Neuronal stem cell (in vitro differentiated cells): ENCODE measurements at places on chromosomes 5 and 9.
A peak's percentile ranks its signal among the peaks of the same experiment; 100 is the strongest.

DNA sequence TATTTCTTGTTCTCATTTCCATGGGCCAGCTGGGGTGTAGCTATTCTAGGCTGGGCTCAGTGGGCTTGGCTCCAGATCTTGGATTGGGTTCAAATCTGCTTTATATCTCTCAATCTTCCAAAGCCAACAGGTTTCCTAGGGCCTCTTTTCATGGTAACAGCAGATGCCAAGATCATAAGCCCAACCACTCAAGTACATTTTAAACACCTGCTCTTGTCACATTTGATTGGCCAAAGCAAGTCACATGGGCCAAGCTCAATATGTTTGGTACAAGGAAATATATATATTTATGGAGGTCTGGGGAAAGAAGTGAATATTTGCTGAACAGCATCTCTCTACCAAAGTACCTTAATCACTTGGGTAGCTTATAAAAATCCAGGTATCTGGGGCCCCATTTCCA, 49.5 kb downstream of the MRRF start:
- DNase-seq = no peak

GRCh38 chr5:52725065-52725746, 62.5 kb upstream of the ITGA1 start:
- no peak for DNase-seq

DNA sequence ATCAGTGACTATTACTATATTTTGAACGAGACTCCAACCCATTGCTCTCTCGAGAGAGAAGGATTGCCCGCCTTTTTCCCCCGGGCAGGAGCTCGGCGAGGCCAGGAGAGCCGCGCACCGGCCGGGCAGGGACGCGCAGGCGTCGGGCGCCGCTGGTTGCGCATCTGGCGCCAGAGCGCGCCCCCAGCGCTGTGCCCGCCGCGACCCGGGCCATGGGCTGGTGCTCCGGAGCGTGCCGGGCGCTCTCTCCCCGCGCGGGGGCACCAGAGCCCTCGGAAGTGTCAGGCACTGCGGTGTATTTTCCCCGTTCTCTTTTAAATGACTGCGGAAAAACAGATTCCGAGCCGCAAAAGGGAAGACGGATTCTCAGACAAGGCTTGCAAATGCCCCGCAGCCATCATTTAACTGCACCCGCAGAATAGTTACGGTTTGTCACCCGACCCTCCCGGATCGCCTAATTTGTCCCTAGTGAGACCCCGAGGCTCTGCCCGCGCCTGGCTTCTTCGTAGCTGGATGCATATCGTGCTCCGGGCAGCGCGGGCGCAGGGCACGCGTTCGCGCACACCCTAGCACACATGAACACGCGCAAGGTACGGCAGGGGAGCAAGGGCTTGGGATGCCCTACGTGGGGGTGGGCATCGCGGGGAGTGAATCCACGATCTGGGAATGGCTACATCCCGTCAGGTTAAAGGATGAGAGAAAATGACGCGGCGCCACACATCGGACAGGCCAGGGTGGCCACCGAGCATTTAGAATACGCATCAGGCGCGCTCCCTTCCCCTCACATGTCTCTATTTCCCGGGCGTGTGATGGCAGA, 1.1 kb upstream of the NTRK2 start:
- peak; percentile 82 for DNase-seq

DNA sequence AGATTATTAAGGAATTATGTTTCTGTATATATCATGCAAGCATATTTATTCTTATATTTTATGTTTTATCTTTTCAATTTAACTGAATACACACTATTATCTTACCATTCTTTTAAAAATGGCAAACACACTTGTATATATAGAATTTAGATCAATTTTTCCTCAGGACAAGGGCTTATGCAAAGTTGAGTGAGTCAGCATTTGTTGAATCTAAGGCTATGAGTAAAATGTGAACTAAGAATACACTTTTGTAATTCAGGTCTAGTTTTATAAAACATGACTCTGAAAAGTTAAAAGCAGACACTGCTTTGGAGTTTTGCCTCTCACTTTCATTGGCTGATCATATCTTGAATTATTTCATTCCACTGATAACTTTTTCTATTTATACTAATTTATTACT, 127.8 kb downstream of the FOCAD start:
- DNase-seq = no peak

DNA sequence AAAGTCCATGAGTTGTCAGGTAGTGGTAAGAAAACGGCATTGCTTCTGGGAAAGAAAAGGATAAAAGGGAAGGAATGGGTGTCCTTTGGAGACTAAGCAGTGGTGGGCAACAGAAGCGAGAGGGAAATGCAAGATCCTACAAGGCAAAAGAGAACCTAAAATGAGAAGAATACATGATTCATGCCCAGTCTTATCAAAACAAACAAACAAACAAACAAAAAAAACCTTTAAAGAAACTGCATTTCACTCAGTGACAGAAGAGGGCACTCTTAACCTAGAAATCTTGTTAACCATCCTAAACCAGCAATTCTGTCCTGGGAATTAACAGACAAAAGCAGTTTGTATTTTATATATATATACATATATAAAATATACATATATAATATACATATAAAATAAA, 88.5 kb downstream of the SUSD1 start:
- DNase-seq = no peak

GRCh38 chr9:18459962-18460584, 13.9 kb upstream of the ADAMTSL1 start:
- DNase-seq = no peak

DNA sequence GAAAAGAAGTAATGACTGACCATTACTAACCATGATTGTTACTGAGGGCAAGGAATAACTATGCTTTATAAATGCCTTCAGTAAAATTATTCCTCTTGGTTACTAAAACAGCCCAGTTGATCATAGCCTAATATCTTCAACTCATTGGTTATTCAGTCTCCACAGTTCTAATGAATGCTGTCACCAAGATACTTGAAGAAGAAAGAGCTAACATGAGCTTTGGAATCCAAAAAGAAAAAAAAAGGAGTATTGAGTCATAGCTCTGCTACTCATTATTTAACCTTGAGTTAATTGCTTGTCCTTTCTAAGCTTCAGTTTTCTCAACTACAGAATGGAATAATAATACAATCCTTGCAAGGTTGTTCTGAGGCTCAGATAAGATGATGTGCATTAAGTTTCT, 187.7 kb downstream of the BRINP1 start:
- no peak for DNase-seq

DNA sequence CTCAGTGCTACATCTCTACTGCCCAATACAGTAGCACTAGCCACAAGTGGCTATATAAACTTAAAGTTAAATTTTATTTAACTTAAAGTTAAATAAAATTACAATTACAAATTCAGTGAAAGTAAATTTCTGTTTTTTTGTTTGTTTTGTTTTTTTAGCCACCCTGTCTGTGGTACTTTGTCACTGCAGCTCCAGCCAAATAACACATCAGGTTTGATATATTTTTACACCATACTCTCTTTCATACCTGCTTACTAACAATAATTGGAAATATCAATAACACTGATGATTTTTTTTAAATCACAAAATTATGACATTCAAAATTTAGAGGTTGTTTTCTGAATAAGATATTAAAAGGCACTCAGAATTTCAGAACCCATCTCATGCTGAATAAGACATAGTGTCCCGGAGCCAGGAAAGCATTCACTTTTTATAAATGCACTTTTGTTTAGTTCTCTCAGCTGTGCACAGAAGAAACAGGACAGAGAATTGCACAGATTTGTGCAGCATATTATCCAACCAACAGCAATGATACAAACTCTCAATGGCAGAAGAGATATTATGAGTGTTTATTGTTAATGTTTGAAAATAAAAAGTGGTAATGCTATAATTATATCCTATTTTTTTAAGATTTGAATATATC, 92.6 kb downstream of the EDIL3 start:
- DNase-seq = no peak

- no peak for DNase-seq
Observed at GRCh38 chr5:158430798-158431167, 571.8 kb upstream of the CLINT1 start.

DNA sequence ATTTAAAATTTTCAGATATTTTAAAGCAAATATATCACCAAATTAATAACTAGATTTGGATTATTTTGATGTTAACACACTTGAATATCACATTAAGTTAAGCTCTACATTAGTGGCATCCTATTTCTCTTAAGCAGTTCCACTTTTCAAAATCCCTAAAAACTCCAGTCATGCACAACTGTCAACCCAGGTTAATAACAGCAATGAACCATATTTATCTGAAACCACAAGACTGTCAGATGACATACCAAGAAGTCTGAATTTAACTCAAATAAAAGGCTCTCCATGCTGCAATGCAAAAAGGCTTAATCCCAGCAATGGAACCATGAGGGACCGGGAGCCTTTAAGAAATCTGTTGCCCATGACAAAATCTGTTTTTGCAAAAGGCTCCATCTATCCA, 27.5 kb downstream of the FNIP1 start:
- no peak for DNase-seq

- no peak for DNase-seq
Observed at GRCh38 chr5:30991462-30991861, 202.0 kb upstream of the CDH6 start.

GRCh38 chr9:28718226-28718625, 1144.9 kb upstream of the C9orf72 start:
- no peak for DNase-seq

DNA sequence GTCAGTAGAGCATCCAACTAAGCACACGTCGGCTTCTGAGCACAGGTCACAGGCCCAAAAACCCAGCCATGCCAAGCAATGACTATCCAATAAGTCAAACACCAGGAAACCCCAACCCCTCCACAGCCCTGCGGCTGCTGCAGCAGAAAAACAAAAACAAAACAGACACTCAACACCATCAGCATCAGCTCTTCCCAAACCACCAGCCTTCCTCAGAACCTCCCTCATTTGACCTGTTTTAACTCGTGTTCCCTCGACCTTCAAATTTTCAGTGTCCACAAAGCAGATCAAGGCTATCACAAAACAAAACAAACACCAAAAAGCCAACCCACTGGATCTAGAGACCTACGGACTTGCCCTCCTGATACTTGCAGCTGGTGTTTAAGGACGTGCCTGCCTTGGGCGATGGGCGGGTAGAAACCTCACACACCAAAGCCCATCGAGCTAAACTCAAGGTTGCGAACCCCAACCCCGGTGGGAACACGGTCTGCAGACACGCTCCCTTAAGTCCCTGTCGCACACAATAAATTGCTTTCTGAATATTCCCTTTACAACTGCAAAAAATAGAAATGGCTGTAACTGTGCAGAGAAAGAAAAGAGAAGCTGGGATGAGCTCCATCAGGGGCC, 247.1 kb upstream of the ANKRD55 start:
- DNase-seq = peak; percentile 9

DNA sequence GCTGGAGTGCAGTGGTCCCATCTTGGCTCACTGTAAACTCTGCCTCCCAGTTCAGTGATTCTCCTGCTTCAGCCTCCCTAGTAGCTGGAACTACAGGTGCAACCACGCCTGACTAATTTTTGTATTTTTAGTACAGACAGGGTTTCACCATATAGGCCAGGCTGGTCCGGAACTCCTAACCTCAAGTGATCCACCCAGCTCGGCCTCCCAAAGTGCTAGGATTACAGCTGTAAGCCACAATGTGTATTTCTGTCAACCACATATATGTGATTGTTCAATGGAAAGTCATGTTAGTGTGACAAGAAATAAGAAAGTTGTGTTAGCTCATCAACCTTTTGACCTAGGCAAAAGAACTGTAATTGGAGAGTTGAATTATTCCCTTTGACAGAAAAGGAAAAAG, 677.1 kb upstream of the CHD1 start:
- no peak for DNase-seq

DNA sequence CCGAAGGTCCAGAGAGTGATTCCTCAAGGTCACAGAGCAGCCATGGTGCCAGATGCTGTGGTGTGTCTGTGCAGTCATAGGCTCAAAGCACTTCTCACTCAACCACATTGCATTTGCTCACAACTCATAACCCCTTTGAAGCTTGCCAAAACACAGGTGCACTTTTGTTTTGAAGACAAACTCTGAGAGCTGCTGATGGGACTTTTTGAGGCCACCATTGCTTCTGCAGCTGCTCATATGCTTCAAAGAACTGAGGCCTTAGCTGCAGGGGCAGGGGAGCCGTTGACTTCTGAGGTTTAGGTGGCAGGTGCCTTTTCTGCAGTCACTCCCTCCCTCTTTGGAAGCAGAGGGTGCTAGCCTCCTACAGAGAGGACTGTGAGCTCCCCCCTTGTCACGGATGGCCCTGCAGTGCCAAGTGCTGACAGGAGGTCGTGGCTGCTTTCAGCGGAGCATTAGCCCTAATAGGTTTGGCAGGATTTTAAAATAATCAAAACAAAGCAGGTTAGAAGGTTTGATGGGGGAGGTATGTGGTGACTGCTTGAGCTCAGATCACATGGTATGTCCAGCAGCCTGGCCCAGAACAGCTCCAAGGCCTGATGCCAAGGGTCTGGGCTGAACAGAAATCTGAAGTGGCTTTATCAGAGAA, 232.1 kb downstream of the MAN2A1 start:
- DNase-seq = no peak

DNA sequence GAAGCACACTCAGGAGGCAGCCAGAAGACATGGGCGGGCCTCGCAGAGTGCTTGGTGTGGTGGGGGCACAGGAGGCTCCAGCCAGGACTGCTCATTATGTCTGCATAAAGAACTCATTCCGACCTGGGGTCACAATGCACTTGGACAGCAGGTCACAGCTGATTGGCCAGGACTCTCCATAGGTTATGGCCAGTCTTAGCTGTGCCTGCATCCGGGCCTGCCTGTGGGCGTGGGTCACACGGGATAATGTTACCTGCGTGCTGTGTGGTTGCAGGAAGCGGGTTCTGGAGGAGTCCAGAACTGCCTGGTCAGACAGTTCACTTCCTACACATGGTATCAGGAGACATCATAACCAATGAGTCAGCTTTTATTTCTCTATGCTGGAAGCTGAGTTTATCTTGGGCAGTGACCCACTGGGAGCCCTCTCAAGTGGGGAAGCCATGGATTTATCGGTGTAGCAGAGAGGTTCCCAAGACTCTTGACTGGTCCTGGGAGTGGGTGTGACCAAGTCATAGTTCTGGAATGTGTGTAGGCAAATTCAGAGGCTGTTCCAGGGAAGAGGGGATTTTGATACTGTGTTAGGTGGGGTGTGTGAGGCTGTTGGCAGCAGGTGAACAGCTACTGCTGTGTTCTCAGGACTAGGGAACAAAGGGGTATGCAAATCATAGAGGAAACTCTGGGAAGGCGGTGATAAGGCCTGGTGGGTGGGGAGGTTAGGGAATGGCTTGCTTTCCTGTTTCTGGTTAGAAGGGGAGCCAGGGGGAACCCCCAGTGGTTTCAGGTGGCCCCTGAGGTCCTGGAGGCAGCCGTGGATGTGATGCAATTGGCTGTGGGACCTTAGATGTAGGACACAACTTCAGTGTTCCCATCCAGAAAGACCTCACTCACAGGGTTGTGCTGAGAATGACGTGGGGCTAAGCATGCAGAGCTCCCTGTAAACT, 51.3 kb downstream of the ARHGEF37 start:
- DNase-seq = no peak

- no peak for DNase-seq
Observed at GRCh38 chr5:159181152-159181551, 28.2 kb downstream of the RNF145 start.

DNA sequence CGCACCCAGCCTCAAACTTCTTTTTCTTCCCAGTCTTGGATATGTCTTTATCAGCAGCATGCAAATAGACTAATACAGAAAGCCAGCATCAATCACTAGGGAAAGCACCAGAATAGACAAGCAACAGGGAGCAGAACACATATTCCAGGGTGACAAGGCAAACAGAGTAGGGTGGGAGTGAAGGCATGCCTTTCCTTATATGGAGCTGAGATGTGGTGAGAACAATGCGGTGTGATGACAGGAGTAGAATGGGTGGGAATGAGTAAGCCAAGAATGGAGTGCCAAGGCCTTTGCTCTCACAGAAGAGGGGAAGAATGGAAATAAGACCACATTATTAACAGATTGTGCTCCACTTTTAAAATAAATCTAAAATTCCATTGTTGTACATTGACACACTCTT, 115.6 kb downstream of the CETN3 start:
- DNase-seq = no peak

- peak; percentile 45 for DNase-seq
Observed at GRCh38 chr9:109012009-109012875, 1.1 kb downstream of the CTNNAL1 start.
